Fibroblast of villous mesenchyme (primary cell): ENCODE measurements at places on chromosomes 12 and 14.

DNA sequence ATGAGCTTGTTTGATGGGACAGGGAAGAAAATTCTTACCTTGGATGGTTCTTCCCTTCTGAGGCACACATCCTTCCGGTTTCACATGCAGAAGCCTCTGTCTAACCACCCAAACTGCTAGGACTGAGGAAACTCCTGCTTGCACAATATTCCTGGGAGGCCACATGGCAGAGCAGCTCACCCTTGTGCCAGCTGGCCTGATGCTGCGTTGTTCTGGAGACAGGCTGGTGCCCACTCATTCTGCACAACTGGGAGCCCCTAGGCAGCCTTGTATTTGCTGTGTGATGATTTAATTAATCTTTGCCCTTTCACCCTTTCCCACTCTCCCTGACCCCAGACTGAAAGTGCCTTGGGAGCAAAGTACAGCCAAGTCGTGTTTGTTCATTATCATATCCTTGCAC is 130.8 kb downstream of the RTN1 start:
- no peak for DNase-seq

DNA sequence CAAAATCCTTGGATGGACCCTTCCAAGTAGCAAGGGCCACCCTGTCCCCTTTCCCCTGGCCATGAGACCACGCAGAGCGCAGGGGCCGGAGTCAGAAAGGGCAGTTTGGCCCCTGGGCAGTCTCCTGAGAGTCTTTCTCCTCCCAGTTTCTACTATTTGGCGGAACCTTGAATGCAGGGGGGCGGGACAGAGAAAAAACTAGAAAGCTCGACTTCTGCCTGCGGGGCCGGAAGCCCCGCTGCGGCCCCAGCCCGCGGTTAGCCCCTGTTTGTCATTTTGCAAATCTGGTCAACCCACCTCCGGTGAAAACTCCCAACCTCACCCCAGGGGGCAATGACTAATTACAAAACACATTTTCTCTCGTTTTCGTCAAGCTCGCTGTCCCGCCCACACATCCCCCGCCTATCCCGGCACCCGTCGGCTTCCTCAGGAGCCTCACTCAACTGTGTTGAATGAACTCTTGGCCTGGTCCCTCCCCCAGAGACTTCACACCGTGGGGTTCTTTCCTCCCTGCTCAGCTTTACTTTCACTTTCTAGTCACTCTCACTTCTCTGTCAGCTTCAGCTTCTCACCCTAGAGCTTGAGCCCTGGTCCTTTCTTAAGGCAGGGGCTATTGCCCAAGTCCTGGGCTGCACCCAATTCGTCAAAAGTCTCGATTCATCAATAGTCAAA is 66.7 kb downstream of the IRF2BPL start:
- peak; percentile 94 for DNase-seq

DNA sequence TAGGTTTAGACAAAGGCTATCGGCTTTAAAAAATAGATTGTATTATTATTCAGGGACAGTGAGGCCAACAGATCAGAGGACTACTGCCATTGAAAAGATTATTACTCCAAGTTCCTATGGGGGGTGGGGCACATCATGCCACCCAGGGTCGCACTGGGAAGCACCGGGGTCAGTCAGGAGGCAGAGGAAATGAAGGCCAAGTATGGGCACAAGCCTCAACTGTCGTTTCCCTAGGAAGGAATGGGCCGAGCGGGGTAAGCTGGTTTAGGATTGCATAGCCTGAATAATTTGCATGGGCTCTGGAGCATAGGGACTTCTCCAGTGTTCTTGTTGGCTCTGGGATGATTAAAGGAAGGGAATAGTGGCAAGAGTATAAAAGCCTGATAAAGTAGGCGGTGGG is 205.3 kb downstream of the NOVA1 start:
- no peak for DNase-seq

GRCh38 chr12:22304341-22304740 is 30.2 kb downstream of the ST8SIA1 start:
- DNase-seq = peak; percentile 54

DNA sequence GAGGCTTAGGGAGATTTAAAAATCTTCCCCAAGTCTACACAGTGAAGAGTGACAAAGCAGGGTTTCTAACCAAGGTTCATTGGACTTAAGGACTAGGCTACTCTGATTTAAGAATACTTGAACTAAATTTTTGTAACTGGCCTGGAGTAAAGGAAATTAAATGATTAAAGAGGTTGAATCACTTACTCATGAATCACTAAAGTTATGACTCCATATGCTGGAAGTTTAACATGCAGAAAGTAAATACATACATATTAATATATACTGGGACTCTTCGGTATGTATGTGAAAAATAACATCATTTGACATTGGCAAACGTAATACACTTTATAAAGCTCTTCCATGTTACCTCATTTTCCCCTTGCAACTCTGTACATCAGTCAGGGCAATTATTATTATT is 322.9 kb downstream of the KCNH5 start:
- no peak for DNase-seq

- peak; percentile 61 for DNase-seq
Measured at GRCh38 chr12:77940567-77940966, 109.9 kb downstream of the NAV3 start.

GRCh38 chr12:18703321-18703720 is 34.5 kb downstream of the PLCZ1 start:
- DNase-seq = no peak

DNA sequence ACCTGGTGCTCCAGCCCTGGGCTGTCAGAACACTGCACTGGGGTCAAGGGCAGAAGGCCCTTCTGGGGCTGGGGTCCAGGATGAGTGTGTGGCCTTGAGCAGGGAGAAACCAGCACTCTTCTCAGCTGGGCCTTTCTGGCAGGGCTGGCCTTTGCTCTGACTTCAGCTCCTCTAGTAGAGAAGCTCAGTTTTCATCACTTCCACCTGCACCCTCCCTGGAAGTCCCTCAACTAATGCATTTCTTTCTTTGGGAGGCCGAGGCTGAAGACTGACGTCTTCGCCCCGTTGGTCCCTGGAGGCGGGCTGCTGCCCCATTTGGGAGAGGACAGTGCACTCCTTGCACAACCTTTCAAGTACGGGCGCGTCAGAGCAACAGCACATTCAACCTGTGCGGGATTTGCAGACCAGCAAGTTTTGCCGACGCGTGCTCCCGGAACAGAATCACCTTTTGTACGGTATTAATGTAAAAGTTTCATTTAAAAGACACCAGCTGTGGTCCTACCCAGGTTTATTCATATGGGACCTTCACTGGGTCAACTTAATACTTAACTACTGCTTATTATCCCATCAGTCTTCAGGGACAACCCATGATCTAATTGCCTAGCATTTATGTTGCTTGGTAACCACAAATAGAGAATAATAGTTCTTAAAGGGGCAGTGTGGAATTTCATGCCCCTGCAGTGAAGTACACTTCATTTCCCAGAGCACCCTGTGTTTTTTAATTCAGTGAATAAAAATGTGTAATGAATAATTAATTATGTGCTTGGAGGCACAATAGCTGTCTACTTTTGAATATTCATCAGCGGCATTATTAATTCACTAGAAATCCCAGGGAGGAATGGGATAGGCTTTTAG is 134.8 kb upstream of the VRK1 start:
- DNase-seq = no peak

GRCh38 chr14:39006721-39007410 is 96.2 kb downstream of the SEC23A start:
- DNase-seq = peak; percentile 74

- DNase-seq = no peak
Measured at GRCh38 chr12:86226481-86226880, 29.7 kb downstream of the MGAT4C start.

- no peak for DNase-seq
Measured at GRCh38 chr14:36430662-36431084, 89.4 kb downstream of the NKX2-1 start.

- no peak for DNase-seq
Measured at GRCh38 chr12:79747274-79747673, 56.5 kb upstream of the PAWR start.

DNA sequence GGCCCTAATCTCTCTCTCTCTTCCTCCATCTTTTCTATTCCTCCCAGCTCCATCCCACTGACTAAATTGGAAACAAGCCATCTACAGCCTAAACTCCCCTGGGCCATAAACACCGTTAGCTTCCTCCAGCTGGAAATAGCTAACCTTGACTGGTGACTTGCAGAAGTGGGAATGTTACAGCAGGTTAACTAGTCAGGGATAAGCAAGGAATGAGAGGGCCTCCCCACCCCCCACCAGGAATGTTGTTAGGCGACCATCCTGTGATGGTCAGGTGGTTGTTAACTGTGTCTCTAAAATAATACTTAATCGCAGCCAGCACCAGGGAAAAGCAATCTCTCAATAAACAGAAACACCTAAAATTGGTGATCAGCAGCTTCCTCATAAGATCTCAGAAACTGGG is 40.8 kb downstream of the MIS18BP1 start:
- no peak for DNase-seq

DNA sequence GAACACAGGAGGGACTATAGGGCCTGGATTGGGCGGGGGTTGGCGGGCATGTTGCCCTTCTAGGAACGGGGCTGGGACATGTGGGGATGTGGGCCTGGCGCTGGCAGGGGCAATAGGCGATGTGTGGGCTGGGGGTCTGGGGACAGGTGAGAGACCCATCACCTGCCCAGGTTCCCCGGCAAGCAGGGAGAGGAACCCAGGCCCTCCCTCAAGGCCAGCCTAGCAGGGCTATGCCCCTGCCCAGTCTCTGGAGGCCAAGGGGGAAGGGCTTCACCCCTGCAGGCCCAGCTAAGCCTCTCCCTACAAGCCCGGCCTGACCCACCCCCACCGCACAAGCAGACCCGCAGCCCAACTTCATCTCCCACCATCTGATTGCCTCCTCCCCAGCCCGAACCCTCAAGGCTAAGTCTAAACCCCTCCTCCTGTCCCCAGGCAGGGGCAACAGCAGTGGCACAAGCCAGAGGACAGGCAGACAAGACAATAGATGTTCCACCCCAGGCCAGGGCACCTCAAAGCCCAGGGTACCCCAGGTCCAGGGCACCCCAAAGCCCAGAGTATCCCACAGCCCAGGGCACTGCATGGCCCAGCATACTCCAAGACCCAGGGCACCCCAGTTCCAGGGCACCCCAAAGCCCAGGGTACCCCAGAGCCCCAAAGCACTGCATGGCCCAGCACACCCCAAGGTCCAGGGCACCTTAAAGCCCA is 6.5 kb downstream of the JAG2 start:
- DNase-seq = no peak

DNA sequence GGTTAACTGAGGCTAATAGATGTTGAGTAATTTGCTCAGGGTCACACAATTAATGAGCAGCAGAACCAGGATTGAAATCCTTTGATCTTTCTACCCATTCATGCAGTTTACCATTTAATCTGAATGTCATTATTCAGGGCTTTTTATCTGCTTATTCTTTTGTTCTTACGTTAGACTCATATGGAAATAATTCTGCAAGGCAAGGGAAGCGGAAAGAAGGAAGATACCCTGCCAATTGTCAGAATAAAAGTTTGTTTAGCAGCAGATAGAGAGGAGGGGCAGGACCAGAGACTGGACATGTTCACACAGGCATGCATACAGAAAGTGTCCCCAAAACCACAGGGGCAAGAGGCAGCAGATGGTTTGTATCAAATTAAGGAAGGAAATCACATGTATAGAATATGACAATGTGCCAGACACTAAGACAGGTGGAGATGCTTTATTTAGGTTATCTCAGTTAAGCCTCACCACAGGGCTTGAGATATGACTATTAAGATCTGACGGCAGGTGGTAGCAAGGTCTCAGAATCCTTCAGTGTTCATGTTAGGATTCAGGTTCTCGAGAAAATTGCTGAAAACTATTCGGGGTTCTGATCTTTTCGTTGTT is 29.8 kb downstream of the BRMS1L start:
- DNase-seq = no peak

DNA sequence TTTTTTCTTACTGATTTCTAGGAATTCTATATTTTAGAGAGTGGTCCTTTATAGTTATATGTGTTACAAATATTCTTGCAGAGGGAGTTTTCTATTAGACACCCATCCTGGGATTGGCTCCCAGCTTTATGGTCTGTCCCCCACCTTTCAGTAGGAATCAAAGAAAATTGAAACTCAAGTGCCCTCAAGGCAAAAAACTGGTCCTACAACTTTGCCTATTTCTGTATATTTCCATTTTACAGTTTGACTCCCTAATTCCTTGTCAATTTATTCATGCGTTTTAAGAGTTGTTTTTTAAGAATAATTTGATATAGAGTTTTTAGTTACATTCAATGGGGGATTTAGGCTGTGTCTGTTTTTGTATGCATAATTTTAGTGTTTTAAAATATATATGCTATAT is 208.9 kb downstream of the SYNE2 start:
- DNase-seq = no peak

DNA sequence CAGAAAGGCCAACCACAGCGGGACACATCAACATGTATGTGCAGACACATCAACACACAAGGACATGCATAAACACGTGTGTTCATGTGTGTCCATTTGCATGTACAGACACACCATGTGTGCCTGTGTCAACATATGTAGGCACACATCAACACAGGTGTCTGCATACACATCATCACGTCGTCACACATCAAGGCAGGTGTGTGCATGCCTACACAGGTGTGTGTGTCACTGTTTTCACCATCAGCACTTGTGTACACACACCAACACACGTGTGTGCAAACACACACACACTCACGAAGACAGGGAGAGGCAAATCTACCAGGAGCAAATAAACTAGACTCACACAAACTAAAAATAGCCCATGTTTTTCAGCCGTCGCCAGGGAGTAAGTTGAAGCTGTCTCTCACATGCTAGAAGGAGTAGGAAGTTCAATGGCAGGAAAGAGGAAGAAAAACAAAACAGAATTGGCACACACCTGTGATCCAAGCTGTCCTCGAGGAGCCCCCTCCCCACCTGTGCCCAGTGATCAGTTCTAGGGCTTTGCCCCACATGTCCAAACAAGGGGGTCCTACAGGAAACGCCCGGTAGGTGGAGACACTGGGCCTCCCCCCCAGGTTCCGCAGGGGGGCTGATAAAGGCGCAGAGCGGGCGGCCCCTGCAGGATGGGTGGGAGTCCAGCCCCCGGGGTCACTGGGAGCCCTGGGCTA is 7.4 kb downstream of the SCARB1 start:
- DNase-seq = no peak

- DNase-seq = no peak
Measured at GRCh38 chr12:22576473-22576872, 32.1 kb upstream of the C2CD5 start.

- DNase-seq = no peak
Measured at GRCh38 chr12:88406905-88407304, 173.4 kb downstream of the KITLG start.

DNA sequence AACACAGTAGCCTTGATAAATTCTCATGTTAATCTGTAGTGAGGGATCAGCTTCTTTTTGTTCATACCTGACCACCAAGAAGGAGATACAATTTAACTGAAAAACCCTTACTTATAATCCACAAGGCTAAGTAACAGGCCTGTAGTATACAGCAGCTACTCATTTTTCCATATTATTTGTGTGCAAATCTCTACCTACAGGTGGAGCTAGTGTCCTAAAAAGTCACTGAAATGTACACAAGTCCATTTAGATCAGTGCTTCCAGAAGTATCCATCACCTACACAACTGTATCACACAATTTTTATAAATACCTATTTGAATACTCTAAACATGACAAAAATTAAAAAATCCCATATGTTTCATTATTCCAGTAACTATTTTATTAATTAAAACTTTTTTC is 173.2 kb downstream of the SLC35F4 start:
- DNase-seq = peak; percentile 55

- no peak for DNase-seq
Measured at GRCh38 chr12:18658179-18658578, 79.6 kb downstream of the PLCZ1 start.

GRCh38 chr12:119673634-119674033 is 5.7 kb downstream of the PRKAB1 start:
- DNase-seq = no peak
